ENCODE measurements at places on chromosomes 4 and X.

DNA sequence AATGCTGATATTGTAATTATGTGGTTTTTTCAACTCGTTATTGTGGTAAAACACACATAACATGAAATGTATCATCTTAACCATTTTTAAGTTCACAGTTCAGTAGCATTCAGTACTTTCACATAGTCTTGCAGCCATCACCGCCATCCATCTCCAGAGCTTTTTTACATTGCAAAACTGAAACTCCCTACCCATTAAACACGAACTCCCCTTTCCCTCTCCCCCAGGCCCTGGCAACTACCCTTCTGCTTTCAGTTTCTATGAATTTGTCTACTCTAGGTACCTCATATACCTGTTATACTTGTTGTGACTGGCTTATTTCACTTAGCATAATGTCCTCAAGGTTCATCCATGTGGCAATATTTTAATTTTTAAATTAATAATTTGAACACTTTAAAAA is 380.6 kb downstream of the MAPK10 start:
- DNase-seq: no peak

DNA sequence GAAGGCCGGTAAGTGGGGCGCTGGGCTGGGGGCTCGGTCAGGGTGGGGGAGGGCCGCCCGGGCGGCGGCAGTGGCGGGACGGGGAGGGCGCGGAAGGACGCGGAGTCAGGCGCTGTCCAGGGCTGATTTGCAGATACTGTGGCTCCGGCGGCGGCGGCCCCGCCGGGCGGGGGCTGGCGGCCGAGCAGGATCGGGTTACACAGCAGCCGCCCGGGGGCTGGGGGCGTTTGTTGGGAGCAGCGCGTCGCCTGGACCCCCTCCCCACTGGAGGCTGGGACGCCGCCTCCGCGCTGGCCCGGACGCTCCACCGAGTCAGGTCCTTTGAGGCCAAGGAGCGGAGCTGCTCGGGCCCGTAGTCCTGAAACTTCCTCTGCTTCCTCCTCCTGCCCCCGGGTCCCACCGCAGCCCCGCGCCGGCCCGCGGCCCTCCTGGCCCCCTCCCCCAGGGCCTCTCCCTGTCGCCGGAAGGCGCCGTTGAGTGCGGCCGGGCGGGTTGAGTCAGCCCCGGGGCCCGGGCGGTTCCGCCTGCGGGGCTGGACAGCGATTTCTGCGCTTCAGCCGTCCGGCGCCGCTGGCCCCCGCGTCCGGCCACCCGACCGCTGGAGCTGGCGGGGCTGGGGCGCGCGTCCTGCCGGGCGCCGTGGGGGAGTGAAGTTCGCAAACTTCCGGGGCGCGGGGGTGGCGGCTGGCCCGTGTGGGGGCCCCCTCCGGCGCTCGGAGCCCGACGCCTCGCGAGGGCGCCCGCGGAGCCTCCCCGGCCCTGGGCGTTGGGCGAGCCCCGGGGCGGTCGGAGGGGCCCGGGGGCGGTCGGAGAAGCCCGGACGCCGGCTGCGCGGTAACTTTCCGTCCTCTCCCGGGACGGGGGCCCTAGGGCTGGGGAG is 746 bp downstream of the REST start:
- peak; percentile 66 for DNase-seq

DNA sequence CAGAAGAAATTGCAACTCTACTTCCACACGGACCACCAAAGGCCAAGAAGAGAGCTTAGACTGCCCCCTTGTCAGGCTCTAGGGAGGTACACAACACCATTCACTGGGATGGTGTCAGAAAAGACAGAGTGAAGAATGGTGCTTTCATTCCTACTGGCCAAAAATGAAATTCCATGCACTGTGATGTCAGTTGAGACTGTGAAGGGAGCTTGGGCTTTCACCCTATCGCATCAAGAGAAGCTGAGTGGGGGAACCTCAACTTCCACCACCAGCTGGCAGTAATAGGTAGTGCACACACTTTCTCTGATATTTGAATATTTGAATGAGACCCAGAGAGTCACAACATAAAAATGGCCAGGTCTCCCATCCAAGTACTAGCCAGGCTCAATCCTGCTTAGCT is 65.9 kb downstream of the ZNF711 start:
- DNase-seq: no peak

DNA sequence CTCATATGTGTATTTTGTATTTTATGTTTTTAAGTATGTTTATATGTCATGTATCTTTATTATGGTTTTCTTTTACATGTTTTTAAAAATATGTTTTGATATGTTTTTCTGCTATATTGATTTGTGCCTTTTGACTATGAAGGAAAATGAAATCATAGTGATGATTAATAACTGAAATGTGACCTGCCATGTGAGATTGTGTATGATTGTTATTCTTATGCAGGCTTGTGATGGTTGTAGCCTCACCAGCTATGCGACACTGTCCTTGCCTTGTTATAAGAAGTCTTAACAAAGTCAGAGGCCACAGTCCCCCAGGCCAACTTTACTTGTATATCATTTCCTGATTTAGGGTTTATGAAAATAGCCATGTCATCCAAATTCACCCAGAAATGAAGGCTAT is 83.2 kb downstream of the TMEM131L start:
- no peak for DNase-seq

- peak; percentile 21 for DNase-seq
Measured at GRCh38 chr4:11497972-11498371, 69.3 kb upstream of the HS3ST1 start.

DNA sequence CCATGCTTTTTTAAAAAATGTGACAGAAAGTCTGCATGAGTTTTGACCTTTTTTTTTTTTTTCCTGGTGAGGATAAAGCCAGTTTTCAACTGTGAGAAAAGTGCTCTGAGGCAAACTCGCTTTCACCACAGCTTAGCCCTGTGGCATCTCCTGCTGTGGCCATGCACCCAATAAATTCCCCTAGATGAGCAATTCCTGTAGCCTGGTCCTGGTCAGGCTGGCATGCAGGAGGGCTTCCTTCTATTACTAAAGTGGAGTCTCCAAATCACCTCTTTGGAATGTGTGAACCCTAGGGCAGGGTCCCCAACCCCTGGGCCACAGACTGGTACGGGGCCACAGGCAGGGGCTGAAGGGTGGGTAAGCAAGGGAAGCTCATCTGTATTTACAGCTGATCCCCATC is 265.4 kb downstream of the RAPGEF2 start:
- DNase-seq: no peak

Measured in Calu3 (cell line).